Right lobe of liver (tissue), 6 donors: ENCODE measurements at places on chromosomes 13 and 19. TPM values are rescaled to one million over a fixed set of nuclear protein-coding genes. Genes with fewer than 3 reads are reported as not detected.

- DNase-seq = no peak
- H3K4me1 ChIP-seq = no peaks in the 10 kb centered on the region
- H3K27me3 ChIP-seq = no peaks in the 10 kb centered on the region
- H3K36me3 ChIP-seq = no peaks in the 10 kb centered on the region
- H3K27ac ChIP-seq = no peak overlapping the region
Observed at GRCh38 chr13:38804536-38804935, 117.7 kb downstream of the FREM2 start.

DNA sequence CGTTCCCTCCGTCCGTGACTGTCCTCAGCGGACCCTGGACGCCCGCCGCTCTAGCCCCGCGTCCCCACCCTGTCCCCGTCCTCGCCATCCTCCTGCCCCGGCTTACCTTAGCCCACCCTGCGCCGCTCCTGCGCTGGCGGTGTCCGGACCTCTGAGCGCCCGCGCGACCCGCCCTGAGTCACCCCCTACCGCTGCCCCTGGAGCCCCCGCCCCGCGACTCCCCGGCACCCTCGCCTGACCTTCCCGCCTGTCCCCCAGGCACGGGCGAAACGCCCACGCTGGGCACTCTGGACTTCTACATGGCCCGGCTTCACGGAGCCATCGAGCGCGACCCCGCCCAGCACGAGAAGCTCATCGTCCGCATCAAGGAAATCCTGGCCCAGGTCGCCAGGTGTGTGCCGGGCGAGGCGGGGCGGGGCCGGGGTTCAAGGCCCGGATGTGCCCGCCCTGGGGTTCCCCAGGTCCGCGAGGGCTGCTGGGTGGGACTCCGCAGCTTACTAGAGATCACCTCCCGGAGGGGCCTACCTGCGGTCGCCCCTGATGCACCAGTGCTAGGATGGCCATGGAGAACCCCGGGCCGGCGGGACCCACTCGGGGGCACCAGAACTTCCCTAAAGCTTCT lies 5.1 kb downstream of the HMG20B start:
- no peak overlapping the region for H3K4me3 ChIP-seq
- no peaks in the 10 kb centered on the region for H3K27me3 ChIP-seq
- H3K27ac ChIP-seq = no peak overlapping the region
- DNase-seq = no peak
- H3K36me3 ChIP-seq = no peaks in the 10 kb centered on the region
- no peaks in the 10 kb centered on the region for H3K4me1 ChIP-seq

- H3K4me3 ChIP-seq = no peak overlapping the region
- no peak overlapping the region for H3K27ac ChIP-seq
- no peaks in the 10 kb centered on the region for H3K27me3 ChIP-seq
- DNase-seq = no peak
- no peaks in the 10 kb centered on the region for H3K36me3 ChIP-seq
- H3K4me1 ChIP-seq = peaks cover 9% of the 10 kb centered on the region
Observed at GRCh38 chr13:49561062-49561410, 24.3 kb downstream of the RCBTB1 start.

DNA sequence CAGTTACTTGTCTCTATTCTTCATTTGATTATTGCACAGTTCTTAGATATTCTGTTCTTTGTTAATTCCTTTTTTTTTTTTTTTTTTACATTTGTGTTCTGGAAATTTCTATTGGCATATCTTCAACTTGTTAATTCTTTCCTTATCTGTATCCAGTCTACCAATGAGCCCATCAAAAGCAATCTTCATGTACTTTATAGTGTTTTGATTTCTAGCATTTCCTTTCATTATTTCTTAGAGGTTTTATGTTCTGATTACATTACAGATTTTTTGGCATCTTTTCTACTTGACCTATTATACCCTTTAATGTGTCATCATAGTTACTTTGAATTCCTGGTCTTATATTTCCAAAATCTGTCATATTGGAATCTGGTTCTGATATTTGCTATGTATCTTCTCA lies 2194.8 kb downstream of the PCDH9 start:
- H3K4me1 ChIP-seq = no peaks in the 10 kb centered on the region
- DNase-seq = no peak
- H3K4me3 ChIP-seq = no peak overlapping the region
- no peaks in the 10 kb centered on the region for H3K27me3 ChIP-seq

- H3K27ac ChIP-seq = no peak overlapping the region
- no peaks in the 10 kb centered on the region for H3K4me1 ChIP-seq
- no peaks in the 10 kb centered on the region for H3K36me3 ChIP-seq
- H3K4me3 ChIP-seq = no peak overlapping the region
Observed at GRCh38 chr13:23292586-23292985, 111.8 kb downstream of the SGCG start.

DNA sequence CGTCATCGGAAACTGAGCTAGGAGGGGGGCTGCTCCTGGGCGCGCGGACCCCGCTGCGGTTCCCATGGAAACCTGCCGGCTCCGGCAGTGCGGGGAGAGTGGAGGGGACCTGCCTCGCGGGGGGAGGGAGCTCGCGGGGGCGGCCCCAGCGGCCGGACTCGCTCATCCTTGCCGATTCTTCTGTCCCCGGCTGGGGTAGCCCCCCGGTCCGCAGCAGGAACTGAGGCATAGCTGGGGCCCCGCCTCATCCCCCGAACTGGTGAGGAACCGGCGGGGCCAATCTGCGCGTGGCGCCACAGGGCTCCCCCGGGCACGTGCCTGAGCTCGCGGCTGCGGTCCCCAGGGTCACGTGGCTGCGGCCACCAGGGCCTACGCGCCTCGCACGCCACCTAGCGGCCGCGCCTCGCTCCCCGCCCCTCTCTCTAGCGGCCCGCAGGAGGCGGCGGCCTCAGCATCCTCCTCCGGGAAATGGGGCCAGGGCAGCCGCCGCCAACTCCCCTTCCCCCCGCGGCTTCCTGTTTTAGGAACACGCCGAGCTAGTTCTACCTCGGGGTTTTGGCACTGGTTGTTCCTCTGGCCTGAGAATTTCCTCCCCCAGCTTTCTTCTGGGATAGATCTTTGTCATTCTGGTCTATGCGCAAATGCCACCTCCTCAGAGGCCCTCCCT lies 1.7 kb upstream of the ELAVL3 start:
- peak; percentile 84 for DNase-seq
- peaks cover 12% of the 10 kb centered on the region for H3K27me3 ChIP-seq
- no peak overlapping the region for H3K27ac ChIP-seq
- H3K36me3 ChIP-seq = no peaks in the 10 kb centered on the region
- H3K4me1 ChIP-seq = peaks cover 29% of the 10 kb centered on the region

- no peak overlapping the region for H3K27ac ChIP-seq
- H3K27me3 ChIP-seq = no peaks in the 10 kb centered on the region
- no peak for DNase-seq
- H3K36me3 ChIP-seq = no peaks in the 10 kb centered on the region
- H3K4me1 ChIP-seq = no peaks in the 10 kb centered on the region
Observed at GRCh38 chr19:29040292-29040691, 172.7 kb downstream of the UQCRFS1 start.

DNA sequence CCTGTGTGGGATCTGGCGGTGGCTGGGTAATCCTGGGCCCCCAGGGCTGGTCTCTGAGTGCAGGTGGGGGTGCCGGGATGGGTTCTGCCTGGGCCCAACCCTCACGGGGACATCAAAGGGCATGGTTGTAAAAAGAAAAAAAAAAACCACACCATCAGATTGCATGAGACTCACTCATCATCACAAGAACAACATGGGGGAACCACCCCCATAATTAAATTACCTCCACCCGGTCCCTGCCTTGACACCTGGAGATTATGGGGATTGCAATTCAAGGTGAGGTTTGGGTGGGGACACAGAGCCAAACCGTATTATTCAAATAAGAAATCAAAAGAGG lies 14.3 kb downstream of the C1QTNF9 start:
- H3K36me3 ChIP-seq = no peaks in the 10 kb centered on the region
- no peaks in the 10 kb centered on the region for H3K27me3 ChIP-seq
- no peak overlapping the region for H3K27ac ChIP-seq
- no peak for DNase-seq

DNA sequence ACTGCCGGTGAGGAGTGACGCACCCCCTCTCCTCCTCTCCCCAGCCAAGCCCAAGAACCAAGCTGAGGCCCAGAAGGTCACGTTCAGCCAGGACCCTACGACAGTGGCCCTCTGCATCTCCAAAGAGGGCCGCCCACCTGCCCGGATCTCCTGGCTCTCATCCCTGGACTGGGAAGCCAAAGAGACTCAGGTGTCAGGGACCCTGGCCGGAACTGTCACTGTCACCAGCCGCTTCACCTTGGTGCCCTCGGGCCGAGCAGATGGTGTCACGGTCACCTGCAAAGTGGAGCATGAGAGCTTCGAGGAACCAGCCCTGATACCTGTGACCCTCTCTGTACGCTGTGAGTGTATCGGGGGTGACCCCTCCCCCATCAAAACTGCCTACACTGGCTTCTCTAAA lies 19.2 kb upstream of the TOMM40 start:
- no peak overlapping the region for H3K27ac ChIP-seq
- no peak for DNase-seq
- H3K36me3 ChIP-seq = no peaks in the 10 kb centered on the region
- H3K27me3 ChIP-seq = no peaks in the 10 kb centered on the region

GRCh38 chr13:23069566-23069965 lies 111.2 kb upstream of the SGCG start:
- no peaks in the 10 kb centered on the region for H3K36me3 ChIP-seq
- H3K27ac ChIP-seq = no peak overlapping the region
- DNase-seq = no peak
- no peaks in the 10 kb centered on the region for H3K27me3 ChIP-seq

DNA sequence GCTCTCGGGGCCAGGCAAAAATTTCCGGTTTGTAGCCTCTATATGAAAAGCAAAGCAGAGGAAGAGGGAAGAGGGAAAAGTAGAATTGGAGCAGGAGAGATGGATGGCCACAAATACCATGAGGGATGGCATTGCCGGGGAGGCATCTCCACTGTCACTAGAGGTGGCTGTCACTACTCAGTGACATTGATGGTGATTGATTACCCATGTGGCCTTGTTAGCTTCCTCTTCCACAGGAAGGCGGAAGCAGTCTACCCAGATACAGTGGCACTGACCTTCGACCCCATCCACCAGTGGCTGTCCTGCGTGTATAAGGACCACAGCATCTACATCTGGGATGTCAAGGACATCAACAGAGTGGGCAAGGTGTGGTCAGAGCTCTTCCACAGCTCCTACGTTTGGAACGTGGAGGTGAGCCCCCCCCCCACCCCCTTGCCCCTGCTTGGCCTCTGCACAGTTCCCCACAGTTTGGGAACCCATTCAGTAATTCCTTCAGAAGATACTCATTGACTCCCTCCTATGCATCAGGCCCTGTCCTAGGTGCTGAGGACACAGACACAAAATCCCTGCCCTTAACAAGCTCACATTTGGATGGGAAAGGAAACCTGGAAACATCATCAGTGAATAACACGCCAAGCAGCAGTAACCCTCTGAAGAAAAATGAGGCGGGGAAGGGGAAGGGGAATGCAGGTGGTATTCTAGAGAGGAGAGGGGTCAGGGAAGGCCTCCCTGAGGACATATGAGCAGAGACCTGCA lies 18.6 kb downstream of the WDR62 start:
- H3K27me3 ChIP-seq = no peaks in the 10 kb centered on the region
- H3K4me3 ChIP-seq = no peak overlapping the region
- no peaks in the 10 kb centered on the region for H3K4me1 ChIP-seq
- no peaks in the 10 kb centered on the region for H3K36me3 ChIP-seq
- no peak for DNase-seq
- no peak overlapping the region for H3K27ac ChIP-seq

GRCh38 chr19:7083076-7083956 lies 13.8 kb downstream of the ZNF557 start:
- no peak overlapping the region for H3K4me3 ChIP-seq
- H3K27me3 ChIP-seq = no peaks in the 10 kb centered on the region
- no peaks in the 10 kb centered on the region for H3K4me1 ChIP-seq
- no peak for DNase-seq

GRCh38 chr13:59790626-59791025 lies 373.1 kb downstream of the DIAPH3 start:
- no peak overlapping the region for H3K27ac ChIP-seq
- no peaks in the 10 kb centered on the region for H3K4me1 ChIP-seq
- H3K4me3 ChIP-seq = no peak overlapping the region

DNA sequence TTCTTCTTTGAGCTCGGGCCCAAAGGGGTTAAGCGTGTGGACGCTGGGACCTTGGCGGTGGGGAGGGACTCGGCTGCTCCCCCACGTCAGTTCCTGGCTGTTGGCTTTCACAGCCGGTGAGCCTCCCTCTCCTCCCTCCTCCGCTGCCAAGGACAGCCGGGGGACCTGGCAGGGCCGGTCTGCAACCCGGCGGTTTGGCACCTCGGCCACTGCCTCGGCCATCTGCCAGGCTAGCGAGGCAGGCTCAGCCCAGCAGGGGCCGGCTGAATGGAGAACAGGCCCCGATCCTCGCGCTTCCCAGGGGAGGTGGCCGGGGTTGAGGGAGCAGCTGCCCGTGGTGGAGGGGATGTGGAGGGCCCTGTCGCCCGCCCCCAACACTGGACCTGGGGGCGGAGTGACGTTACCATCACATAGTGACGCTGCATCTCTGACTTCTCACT lies 5.0 kb downstream of the TLE5 start:
- H3K27ac ChIP-seq = peak overlapping the region; percentile 22
- H3K4me1 ChIP-seq = no peaks in the 10 kb centered on the region
- no peaks in the 10 kb centered on the region for H3K27me3 ChIP-seq
- DNase-seq = peak; percentile 91
- no peak overlapping the region for H3K4me3 ChIP-seq

DNA sequence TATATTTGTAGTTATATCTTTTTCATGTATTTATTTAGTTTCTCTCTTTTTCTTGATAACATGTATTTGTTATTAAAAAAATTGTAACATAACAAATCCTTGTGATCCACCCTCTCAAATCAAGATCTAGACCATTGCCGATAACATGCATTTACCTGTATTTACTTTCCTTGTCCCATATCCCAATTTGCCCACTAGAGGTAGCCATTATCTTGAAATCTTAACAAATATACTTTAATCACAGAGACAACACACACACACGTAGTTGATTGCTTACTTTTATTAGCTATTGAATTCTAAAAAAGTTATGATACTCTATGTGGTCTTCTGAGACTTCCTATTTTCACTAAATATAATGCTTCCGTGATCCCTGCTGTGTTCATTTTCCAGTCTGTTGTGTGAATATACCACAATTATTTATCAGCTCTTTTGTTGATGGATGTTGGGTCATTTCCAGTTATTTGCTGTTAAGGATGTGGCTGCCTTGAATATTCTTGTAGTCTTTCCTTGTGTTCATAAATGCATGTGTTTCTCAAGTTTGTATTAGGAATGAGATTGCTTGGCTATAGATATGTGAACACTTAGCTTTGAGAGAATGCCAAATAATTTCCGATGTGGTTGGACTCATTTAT lies 31.3 kb upstream of the ZMYM2 start:
- H3K27me3 ChIP-seq = no peaks in the 10 kb centered on the region
- DNase-seq = no peak
- H3K36me3 ChIP-seq = no peaks in the 10 kb centered on the region
- no peak overlapping the region for H3K4me3 ChIP-seq
- H3K4me1 ChIP-seq = no peaks in the 10 kb centered on the region
- no peak overlapping the region for H3K27ac ChIP-seq

KLHL1 gene
- not detected for total RNA-seq

SHANK1 gene
- not detected for total RNA-seq

ZNF471 gene
- 3.6 TPM for total RNA-seq

TMEM255B gene
- 7.4 TPM for total RNA-seq

SIGLEC5 gene
- 0.89 TPM for total RNA-seq

STRN4 gene
- total RNA-seq = 16.9 TPM

ZNF284 gene
- total RNA-seq = 0.35 TPM

ETV2 gene
- not detected for total RNA-seq

ZIC5 gene
- not detected for total RNA-seq

NLRP11 gene
- 0.92 TPM for total RNA-seq

ZNF30 gene
- total RNA-seq = 1.1 TPM

ZNF77 gene
- total RNA-seq = 1.5 TPM

ZNF575 gene
- total RNA-seq = 0.89 TPM
